ENCODE measurements at places on chromosomes 2 and 18.

DNA sequence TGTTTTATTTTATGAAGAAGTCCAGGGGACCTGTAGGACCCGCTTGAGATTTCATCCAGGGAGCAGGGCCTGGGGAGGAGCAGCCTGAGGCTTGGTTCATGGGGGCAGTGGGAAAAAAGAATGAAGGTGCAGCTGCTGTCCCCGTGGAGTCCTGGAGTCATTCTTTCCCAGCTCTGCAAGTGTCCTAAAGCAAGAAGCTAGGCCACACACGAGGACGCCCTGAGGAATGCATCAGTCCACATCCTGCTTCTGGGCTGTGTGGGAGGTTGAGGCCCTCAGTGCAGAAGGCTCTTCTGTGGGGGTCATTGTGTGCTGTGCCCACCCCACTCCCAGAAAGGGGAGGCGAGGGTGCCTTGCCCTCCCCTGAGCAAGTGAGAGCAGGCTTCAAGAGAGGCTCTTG lies 179.9 kb upstream of the HS6ST1 start:
- no peak for DNase-seq

- DNase-seq: no peak
Measured at GRCh38 chr18:55418439-55418838, 169.6 kb downstream of the TCF4 start.

GRCh38 chr18:79526468-79527460 lies 131.0 kb downstream of the NFATC1 start:
- no peak for DNase-seq

- DNase-seq: peak; percentile 58
Measured at GRCh38 chr18:45837283-45838070, 12.0 kb downstream of the SIGLEC15 start.

DNA sequence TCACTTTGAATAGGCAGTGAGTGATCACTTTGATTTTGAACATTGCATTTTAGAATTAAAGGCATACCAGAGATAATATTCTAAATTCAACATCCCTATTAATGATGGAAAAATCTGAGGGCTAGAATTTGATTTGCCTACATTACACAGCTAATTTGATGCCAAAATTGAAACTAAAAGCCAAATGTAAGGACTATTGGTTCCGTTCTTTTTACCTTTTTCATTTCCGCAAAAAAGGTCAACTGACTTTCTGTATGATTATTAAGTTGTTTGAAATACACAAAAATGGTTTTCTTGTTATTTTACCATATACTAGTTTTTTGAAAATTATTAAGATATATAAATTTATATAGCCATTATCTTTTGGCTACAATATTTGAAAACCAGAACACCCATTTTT lies 117.5 kb downstream of the SCN3A start:
- DNase-seq: no peak

DNA sequence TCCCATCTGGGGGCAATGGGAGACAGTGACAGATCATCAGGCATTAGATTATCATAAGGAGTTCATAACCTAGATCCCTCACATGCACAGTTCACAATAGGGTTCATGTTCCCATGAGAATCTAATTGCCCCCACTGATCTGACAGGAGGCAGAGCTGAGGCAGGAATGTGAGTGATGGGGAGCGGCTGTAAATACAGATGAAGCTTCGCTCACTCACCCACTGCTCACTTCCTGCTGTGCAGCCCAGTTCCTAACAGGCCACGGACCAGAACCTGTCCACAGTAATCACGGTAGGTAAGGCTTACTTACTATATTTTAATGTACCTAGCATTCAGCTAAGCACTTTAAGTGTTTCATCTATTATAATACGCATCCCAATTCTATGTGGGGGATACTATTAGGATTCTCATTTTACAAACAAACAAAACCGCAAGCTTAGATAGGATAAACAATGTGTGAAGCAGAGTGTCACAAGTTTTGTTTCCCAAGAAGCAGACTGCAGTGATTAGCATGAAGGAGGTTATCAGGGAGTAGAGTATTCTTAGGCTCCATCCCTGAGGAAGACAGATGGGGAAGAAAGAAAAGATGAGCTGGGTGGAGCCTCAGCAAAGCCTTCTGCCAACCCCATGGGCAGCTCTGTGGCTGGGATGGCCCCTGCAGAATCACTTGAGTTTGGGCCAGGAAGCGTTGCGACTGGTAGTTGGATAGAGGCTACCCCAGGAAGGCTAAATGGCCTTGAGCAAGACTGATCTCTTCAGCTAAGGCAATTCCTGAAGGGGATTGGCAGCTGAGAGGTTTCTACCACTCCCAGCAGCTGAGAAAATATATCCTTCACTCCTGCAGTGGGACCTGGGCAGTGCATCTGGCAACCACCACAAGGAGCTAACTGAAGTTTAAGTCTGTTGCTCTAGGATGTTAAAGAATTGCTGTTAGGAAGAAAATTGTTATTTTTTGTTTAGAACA lies 133.1 kb downstream of the MREG start:
- no peak for DNase-seq

GRCh38 chr18:68925268-68925667 lies 127.4 kb downstream of the CCDC102B start:
- DNase-seq: no peak

- no peak for DNase-seq
Measured at GRCh38 chr2:143728498-143728897, 599.3 kb downstream of the ARHGAP15 start.

DNA sequence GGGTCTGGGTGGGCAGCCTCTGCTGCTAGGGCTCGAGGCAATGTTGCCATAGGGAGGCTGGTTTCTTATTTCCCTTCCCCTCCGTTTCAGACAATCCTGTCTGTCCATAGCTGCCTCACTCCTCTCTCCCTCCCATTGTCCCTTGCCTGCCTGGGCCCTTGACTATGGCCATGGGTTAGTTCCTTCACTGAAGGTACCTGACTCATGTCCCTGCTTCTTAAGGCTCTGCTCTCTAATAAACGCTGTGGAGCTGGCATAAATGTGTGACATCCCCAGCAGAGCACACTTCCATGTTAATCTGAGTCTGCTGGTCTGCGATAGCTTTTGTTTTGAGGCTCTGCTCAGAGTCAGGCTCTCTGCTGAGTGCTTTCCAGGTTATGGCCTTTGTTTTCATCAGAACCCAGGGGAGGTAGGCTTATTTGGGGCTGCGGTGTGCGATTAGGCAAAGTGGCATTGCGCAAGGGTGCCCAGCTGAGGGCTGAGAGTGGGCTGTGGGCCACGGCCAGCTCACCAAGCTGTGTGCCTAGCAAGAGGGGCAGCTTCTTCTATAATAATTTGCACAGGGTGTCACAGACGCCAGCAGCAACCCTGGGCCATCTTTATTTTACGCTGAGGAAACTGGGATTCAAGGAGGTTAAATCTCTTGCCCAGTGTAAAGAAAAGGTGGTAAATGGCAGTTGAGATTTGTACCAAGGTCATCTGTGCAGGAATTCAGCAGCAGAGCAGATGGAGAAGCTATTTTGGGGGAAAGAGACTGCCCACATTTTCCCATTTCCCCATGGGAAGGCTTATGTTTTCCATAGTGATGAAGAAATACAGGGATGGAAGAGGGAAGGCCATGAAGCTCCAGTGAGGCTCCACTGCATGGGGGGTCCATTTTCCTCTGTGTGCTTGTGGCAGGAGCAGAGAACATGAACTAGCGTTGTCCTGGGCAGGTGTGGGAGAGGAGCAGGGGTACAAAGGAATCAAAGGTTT lies 25.6 kb downstream of the MRPL33 start:
- DNase-seq: no peak

DNA sequence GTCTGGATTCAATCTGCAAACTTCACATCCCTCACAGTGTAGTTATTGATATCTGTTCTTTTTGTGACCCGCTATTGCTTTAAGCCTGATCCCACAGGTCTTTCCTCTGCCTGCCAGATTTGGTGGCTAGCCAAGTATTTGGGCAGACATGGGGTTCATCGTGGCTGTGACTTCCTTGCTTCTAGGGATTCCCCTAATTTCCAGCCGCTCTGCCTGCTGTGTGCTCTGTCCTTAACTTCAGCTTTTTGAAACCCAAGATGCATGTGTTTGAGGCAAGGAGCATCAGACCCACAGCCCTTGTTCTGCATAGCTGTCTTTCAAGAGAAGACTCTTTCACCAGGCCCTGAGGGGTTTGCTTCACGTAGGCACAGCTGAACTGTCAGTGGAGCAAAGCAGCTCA lies 54.2 kb downstream of the NCAPH start:
- DNase-seq: no peak

- peak; percentile 95 for DNase-seq
Measured at GRCh38 chr18:48667276-48668254, 128.7 kb downstream of the CTIF start.

DNA sequence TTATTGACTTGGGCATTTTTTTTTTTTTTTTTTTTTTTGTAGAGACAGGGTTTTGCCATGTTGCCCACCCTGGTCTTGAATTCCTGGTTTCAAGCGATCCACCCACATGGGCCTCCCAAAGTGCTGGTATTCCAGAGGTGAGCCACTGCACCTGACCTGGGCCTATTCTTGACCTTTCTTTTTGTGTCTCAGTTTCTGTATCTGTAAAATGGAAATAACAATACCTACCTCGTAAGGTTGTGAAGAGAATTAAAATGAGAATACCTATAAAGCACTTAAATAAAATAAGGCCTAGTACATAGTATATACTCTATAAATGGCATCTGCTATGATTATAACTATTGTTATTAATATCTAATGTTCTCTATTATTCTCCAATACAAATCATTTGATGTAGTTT lies 15.7 kb downstream of the MAP4K3 start:
- DNase-seq: no peak

- no peak for DNase-seq
Measured at GRCh38 chr2:18639756-18640453, 50.5 kb upstream of the NT5C1B start.

DNA sequence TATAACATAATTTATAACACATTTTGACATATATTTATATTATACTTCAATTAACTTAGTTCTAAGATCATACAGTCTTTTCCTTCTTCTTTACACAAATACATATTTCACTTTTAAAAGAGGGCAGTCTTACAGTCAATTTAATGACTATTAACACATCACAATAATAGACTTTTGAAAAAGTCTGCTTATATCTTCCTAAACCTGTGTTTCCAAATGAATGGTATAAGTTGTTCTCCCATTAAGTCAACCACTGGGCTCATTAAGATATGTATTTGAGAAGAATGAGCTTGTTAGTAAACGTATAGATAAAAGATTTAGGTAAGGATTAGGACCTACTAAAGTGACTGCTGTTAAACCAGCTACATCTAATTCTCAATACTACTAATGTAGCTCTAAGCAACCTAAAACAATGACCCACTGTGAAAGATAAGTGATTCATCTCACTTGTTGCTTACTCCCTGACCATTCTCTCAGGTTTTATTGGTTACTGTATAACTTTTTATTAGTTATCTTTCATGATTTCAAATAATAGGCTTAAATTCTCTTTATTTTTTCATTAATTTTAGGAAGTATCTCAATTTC lies 27.0 kb downstream of the SLC40A1 start:
- DNase-seq: no peak

DNA sequence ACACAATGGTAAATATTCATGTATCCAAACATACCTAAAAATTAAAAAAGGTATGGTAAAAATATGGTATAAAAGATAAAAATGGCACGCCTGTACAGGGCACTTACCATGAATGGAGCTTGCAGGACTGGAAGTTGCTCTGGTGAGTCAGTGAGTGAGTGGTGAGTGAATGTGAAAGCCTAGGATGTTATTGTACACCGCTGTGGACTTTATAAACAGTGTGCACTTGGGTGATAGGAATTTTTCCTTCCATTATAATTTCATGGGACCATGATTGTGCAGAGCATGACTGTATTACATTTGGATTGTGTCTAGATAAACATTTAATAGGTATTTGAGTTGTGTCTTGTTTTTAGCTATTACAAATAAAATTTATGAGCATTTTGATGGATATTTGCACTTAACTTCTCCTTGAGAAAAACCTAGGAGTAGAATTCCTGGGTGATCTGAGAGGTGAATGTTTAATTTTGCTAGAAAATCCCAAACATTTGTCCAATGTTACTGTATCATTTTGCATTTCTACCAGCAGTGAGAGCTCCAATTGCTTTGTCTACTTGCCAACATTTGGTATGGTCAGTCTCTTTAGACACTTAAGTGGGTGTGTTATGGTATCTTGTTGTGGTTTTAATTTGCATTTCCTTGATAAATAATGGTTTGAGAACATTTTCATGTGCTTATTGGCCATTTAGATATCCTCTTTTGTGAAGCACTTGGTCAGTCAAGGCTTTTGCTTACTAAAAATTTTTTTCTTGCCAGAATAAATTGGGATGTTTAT lies 81.7 kb downstream of the BCL2L11 start:
- DNase-seq: no peak

GRCh38 chr18:12963069-12963468 lies 15.3 kb downstream of the SEH1L start:
- peak; percentile 30 for DNase-seq

- DNase-seq: no peak
Measured at GRCh38 chr2:238563551-238563950, 136.8 kb downstream of the ASB1 start.

GRCh38 chr2:223815884-223816570 lies 21.4 kb downstream of the AP1S3 start:
- no peak for DNase-seq

DNA sequence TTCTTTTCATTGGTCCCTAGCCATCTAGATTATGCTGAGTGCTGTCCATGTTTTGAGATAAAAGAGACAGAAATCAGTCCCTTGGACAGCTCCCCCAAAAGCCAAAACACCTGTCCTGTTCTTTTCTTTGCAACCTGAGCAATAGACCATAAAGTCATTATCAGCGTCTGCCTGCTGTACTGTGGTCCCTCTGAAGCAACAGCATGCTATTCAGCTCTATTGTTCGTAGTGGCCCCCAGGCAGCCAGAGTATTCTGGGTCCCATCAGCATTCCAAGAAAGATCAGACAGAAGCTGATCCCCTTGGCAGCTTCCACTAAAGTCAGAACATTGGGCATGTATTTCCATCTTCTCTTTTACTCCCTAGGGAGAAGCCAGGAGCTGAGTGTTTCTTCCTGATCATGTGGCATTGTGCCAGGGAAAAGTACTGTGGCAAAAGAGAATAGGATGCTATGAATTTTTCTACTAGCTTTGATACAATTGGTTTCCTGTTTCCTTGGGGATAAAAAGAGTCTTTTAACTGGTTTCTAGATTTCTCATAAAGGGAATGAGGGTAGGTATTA lies 33.6 kb upstream of the ZSWIM2 start:
- peak; percentile 80 for DNase-seq

DNA sequence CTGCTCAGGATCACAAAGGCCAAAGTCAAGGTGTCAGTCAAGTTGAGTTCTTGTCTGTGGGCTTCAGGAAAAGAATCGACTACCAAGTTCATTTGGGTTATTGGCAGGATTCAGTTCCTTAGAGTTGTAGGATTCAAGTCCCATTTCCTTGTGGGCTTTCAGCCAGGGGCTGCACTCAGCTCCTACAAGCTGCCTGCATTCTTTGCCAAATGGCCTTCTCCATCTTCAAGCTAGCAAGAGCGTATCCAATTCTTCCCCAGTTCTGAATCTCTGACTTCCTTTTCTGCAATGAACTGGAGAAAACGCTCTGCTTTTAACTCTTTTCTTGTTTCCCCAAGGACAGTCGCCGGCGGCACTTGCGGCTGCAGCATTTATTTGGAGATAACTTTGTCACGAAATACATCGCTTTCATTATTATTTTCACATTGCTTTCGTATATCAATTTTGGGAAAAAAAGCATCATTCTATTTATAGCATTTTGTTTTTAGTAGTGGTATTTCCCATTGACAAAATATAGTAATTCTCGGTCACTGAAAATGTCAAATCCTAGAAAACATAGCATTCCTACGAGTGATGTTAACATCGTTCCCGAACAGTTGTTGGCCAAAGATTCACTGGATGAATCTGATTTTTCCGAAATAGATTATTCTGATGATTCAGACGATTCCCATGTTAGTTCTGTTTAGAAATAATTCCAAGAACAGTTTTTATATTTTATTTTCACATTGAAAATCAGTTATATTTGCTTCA lies 59.6 kb upstream of the SERPINE2 start:
- DNase-seq: no peak
